ENCODE measurements at places on chromosomes 5 and 9.

- DNase-seq, result no peak
Measured at GRCh38 chr5:71013575-71013974, 11.6 kb downstream of the NAIP start.

- DNase-seq, result no peak
Measured at GRCh38 chr5:66273121-66273520, 129.0 kb downstream of the SREK1 start.

DNA sequence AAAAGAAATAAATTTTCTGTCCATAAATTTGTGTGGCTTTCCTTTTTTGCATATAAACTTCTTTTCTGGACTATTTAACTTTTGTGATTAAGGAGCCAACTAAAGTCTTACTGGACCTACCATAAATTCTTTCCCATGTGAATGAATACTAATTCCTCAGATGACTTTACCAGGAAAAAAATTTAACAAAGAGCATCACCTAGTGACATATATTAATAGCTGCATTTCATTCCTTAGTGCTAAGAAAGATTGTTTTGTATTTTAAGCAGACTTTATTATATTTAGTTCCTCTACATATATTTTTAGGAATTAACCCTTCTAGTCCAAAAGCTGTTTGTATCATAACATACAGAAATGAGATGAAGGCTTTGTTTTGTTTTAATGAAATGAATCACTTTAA lies 64.4 kb downstream of the C9orf85 start:
- DNase-seq, result no peak

GRCh38 chr5:6847870-6848269 lies 134.6 kb downstream of the TENT4A start:
- DNase-seq, result no peak

DNA sequence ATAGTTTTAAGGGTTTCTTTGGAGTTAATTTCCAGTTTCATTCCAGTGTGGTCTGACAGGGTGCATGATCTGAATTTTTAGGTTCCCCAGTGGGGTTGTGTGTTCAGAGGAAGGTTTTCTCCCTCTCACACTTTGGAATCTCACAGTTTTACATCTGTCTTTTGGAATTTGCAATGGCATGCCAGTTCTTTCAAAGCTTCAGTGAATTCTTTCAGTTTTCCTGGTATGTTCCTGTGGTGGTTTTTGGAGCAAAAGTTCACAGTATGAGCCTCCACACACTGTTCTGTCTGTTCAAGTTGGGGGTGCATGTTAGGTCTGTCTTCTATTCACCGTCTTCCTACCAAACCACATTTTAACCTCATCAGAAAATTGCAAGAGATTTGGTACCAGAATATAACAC lies 624.2 kb downstream of the KCTD16 start:
- DNase-seq, result no peak

DNA sequence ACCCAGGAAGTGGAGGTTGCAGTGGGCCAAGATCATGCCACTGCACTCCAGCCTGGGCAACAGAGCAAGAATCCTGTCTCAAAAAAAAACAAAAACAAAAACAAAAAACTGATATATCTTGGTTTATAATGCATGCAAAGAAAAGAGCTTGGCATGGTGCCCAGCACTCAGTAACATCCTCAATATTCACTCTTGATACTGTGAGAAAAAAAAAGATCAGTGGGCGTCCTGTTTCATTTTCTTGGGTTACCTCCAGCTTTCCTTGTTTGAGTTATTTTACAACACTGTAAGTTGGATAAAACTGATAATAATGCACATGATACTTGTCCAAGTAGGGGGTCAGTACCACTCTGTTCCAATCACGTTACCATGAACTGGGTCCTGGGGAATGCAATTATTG lies 7.8 kb downstream of the PHYHD1 start:
- DNase-seq, result no peak

DNA sequence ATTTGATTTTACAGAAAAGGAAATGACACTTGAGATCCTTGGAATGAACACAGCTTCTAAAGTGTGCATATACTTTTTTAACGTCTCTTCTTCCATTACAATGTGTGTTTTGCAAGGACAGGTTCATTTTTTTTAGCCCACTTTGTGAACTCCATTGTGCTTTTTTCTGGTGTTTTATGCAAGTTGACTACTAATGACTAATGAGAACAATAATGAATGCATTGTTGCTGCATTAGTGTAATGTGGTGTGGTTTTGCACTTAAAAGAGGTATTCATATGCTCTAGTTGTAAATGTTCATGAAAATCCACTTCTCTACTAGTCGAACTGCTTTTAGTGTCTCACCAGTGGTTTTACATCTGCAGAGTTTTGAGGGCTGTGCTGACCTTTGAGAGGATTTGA lies 93.6 kb downstream of the UHRF2 start:
- no peak for DNase-seq

DNA sequence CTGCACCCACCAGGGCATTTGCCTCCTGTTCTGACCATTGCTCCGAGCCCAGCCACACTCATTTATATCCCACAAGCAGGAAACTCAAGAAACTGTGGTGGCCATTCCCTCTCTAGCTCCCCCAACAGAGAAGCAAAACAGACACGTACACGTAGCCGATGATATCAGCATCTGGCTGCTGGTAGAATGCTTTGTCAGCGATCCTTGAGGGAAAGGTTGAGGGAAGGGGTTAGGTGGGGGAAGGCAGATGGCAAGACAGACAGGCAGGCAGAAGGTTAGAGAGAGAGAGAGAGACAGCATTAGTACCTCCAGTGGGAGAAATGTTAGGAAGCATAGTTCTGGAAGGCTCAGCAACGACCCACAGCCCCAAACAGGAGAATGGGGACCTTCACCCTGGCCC lies 7.8 kb downstream of the HIGD2A start:
- DNase-seq, result no peak

GRCh38 chr9:93673021-93673838 lies 96.8 kb downstream of the PHF2 start:
- DNase-seq, result no peak

DNA sequence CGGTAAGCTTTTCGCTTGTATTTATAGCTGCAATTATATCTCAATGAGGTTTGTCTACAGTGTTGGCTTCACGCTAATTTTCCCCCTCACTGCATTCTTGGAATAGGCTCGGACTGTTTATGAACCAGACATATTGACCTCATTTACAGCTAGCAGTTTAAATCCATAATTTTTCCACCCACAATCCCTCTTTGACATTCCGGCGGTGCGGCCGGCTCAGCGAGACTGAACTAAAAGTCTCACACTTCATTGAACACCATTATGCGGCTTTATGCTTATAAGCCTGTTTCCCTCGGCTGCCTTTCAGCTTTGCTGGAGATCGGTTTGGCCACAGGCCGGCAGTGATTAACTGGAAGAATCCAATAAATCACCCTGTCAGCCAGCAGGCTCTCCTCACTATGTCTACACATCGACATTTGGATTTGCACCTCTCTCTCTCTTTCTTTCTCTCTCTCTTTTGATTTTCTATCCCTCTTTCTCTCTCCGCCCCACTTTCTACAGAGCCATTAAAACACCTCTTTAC lies 315.0 kb upstream of the TLE4 start:
- no peak for DNase-seq

- no peak for DNase-seq
Measured at GRCh38 chr5:141969783-141970771, 1.2 kb downstream of the RNF14 start.

- DNase-seq, result no peak
Measured at GRCh38 chr5:66197764-66198405, 53.8 kb downstream of the SREK1 start.

GRCh38 chr5:110386782-110387181 lies 339.7 kb downstream of the TMEM232 start:
- no peak for DNase-seq

- DNase-seq, result no peak
Measured at GRCh38 chr9:23682352-23682751, 143.7 kb downstream of the ELAVL2 start.

- no peak for DNase-seq
Measured at GRCh38 chr5:1343931-1344901, 683 bp downstream of the CLPTM1L start.

DNA sequence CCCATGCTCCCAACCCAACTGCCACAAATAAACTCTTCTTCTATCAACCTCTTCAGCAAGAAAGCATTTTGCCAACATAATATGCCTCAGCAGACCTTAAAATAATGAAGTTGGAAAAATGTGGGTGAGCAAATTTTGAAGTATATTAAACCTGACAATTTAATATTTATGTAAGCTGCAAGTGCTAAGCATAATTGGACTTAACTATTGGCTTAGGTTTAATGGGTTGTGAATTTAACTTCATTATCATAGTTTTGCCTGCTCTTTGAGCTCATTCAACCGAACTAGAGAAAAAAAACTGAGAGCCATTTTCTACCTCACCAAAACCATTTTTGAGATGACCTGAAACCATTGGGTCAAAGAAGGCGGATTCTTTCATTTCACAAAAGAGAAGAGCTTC lies 805.5 kb upstream of the DMAC1 start:
- no peak for DNase-seq

DNA sequence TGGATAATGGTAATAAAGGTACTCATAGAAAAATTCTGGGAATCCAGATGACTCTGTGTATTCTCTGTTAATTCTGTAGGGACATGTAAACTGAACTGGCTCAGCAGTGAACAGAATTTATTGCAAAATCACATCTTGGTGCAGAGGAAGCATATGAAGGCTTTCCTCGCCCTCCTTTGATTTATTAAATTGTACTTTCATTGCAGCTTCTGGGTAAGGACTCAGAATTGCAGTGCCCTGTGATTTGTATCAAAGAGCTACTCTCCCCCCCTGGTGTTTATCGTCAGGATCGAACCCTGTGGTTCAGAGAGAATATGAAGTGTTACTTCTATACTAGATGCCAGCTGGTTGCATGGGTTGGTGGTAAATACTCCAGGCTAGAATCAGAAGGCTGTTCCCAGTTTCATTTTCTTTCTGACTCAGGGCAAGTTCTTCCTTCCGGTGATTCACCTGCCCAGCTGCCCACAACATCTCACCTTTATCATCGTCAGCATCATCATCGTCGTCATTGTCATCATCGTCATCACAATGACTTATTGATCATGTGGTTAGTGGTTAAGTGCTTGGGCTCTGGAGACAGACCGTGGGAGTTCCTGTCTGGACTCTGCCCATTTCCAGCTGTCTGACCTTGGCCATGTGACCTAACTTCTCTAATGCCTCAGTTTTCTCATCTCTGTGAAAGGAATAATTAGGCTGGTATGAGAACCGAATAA lies 238.8 kb downstream of the ARHGAP26 start:
- peak; percentile 51 for DNase-seq

GRCh38 chr5:5296051-5296450 lies 126.4 kb upstream of the ICE1 start:
- DNase-seq, result no peak

DNA sequence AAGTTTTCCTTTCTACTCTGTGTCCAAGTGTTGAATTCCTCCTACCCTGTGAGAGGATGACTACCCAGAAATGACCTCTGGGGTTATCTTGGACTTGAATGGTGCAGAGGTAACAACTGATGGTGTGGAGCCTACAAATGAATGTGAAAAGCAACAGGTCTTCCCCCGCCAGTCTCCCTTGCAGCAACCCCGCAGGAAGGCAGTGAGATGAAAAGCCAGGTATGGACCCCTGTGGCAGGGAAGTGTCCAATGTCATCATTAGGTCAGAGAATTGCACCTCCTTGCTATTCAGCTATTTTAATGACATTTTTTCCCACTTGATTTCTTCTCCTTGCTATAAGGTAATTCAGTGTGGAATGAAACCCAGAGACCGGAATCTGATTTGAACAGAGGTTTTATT lies 58.5 kb downstream of the MAT2B start:
- no peak for DNase-seq

- DNase-seq, result no peak
Measured at GRCh38 chr9:15353892-15354291, 46.9 kb upstream of the TTC39B start.

DNA sequence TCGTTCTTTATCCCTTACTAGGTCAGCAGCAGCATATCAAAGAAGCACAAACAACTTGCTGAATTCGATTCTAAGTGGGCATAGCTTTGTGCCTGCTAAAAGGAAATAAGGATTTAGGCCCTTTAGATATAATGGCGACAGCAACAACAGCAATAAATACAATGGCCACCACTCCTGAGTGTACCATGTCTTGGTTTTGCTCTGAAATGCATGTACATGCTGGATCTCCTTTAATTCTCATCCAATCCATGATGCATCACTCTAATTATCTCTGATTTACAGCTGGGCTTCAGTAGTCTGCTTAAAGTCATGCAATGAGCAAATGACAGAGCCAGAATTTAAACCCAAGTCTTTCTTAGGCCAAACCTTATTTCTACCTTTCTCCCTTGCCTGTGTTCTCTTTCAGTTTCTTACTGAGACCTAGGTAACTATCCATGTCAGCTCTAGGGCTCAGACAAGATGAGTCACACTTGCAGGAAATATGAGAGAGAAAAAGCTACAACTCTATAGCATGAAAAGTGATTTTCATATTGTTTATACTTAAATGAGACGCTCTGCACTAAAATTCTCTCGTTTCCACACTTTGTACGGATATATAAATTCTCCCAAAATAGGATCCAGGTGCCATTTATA lies 111.8 kb downstream of the HMHB1 start:
- DNase-seq, result no peak

GRCh38 chr5:157540707-157541446 lies 34.7 kb downstream of the ADAM19 start:
- DNase-seq, result peak; percentile 24

DNA sequence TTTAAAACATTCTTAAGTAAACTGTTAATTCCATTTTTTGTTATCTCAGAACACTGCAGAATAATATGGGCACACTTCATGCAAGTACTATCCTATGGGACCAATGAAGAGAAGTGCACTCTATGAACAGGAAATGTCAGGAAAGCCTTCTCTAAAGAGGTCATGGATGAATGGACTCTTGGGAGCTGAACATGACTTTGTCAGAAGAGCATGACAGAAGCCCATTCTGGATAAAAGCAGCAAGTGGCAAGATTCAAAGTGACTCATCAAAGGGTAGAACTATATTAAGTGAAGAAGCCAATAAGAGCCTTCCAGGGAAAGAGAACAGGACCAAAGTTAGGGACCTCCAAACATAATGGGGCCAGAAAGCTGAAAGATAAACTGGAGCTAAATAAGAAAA lies 94.0 kb downstream of the RAPGEF6 start:
- no peak for DNase-seq

- peak; percentile 51 for DNase-seq
Measured at GRCh38 chr5:172833686-172834414, at the start of gene ERGIC1. Gene ERGIC1, plus strand, starts transcription at chr5:172834251. Its CDS starts 163 bp downstream, at chr5:172834414.

DNA sequence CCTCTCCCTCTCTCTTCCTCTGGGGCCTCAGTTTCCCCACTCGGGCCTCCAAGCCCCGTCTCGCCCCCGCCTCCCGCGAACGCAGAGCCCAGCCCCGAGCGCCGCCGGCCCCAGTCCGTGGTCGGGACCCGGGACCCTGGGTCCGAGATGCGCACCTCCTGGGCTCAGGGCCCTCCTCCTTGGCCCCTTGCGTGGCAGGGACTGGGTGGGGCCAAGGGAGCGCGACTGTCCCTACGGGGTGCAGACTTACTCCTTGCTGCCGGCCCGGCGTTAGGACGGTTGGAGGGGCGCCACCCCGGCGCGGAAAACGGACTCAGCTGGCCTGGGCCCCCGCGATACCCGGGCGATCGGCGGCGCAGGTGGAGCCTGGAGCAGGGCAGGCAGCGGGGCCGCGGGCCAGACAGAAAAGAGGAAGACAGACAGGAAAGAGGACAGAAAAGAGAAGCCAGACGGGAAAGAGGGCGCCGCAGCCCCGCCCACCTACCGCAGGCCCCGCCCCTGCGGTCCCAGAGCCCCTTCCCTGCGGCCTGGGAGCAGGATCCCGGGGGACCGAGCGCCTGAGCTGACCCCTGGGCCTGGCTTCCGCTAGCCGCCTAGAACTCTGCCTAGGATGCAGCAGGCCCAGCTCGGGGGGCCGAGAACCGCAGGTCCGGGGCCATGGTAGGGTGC lies at the start of gene GBGT1:
GBGT1 (minus strand) TSS at position 411 of the 669 bp plus-strand sequence. CDS start 1,502 bp downstream, outside the sequence.
- DNase-seq, result no peak

Measured in CD4-positive, alpha-beta T cell (primary cell).